Left colon (tissue), 2 donors: ENCODE measurements at places on chromosomes 4 and X. TPM values are rescaled to one million over a fixed set of nuclear protein-coding genes. Genes with fewer than 3 reads are reported as not detected.

The GRID2 gene
- not detected for total RNA-seq

The AMBN gene
- not detected for total RNA-seq

GRCh38 chrX:95956745-95957144 lies 727.9 kb upstream of the DIAPH2 start:
- DNase-seq, result no peak

The RAB41 gene
- total RNA-seq, result 0.34 TPM

GRCh38 chr4:173855015-173855414 lies 325.0 kb upstream of the HAND2 start:
- DNase-seq, result no peak

DNA sequence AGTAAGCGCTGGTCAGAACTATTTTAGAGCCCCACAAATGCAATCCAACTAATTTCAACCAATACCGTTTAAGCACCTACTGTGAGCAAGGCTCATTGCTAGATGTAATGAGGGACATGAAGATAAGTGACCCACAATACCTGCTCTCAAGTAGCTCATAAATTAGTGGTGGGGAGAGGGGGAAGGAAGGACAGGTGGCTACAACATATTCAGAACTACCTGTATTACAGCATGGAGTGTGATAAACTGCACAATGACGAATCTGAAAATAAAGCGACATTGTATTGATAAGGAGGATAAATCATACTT lies 311.6 kb upstream of the DIAPH2 start:
- no peak for DNase-seq

DNA sequence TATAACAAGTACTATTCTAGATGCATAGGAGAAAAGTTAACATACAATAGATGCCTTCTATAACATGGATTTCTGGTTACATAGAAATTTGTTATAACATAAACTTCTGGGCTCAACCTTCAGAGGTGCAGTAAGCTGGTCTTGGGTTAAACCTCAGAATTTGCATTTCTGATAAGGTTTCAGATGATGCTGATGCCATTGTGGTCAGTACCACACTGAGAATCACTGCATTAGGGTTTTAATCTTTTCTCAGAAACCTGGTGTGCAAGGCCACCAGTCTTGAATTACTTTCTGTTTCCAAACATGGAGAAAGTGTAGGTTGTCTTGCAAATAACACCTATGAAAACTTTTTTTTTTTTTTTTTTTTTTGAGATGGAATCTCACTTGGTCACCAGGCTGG lies 146.2 kb downstream of the SPOCK3 start:
- DNase-seq, result no peak

DNA sequence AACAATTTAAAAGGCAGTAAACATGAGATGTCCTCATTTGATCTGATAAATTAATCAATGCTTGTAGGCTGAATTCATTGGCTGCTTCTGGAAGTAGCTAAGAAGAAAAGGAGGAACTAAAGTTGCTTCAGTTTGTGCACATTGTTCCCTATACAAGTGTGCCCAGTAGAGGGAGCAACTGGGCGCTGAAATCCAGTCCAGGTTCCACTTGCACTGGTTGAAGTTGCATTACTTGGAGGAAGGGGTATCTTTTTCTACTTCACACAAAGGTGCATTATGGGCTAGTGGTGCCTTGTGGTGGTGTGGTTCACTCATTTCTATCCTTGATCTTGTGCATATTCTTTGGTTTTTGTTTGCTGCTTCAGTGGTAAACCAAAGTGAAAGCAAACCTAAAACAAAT lies 67.9 kb upstream of the SOX3 start:
- no peak for DNase-seq
